Posterior cingulate gyrus (tissue), 11 donors: ENCODE measurements at places on chromosomes 13 and 19.

DNA sequence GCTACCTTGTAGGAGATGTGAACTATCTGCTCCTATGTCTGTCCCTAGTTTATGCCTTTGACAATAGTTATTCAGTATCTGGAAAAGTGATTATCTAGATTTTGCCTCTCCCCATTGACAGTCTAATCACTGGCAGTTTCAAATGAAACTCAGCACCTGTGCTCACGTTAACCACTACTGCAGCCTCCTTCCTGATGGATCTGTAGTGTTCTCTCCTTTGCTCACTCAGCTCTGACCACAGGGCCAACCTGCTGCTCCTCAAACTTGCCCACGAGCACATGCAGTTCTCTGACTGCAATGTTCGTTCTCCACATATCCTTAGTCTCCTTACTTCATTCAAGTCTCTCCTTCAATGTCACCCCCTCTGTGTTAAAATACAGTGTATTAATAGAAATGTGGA, 230.1 kb downstream of the NHLRC3 start:
- no peak for DNase-seq

DNA sequence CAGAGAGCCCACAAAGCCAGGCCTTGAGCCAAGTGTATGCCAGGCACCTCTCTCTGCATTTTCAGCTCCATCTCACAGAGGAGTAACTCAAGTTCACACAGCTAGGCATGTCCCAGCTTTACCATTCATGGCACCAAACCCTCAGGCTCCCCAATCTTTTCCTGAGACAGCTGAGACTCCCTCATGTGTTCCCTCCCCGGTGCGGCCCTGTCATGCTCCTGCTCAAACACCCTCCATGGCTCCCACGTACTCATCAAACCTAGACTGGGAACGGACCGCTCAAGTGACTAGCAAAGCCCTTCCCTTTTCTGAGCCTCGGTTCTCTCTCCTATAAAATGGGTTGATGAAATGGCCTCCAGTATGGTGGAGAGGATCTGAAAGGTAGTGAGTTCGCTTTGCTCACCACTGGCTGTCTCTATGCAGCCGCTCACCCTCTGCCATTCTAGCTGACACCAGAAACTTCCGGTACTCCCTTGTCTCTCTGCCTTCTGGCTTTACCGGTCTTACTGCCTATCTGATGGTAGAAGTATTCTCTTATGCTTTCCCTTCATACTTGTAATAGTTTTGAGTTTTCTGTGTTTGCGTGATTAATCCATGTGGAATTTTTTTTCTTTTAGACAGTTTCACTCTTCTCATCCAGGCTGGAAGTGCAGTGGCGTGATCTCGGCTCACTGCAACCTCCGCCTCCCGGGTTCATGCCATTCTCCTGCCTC, 7.8 kb upstream of the SLC44A2 start:
- no peak for DNase-seq

GRCh38 chr13:78675112-78675511, 16.2 kb upstream of the OBI1 start:
- DNase-seq: no peak

GRCh38 chr19:7478173-7478842, 10.5 kb downstream of the PEX11G start:
- no peak for DNase-seq

- DNase-seq: no peak
Measured at GRCh38 chr19:56383826-56384605, 9.3 kb downstream of the ZNF582 start.

GRCh38 chr13:110699148-110700145, 6.5 kb downstream of the CARS2 start:
- DNase-seq: no peak

GRCh38 chr13:48231080-48231479, 1.9 kb upstream of the ITM2B start:
- DNase-seq: no peak

GRCh38 chr19:5050905-5051304, 82.0 kb downstream of the KDM4B start:
- no peak for DNase-seq

DNA sequence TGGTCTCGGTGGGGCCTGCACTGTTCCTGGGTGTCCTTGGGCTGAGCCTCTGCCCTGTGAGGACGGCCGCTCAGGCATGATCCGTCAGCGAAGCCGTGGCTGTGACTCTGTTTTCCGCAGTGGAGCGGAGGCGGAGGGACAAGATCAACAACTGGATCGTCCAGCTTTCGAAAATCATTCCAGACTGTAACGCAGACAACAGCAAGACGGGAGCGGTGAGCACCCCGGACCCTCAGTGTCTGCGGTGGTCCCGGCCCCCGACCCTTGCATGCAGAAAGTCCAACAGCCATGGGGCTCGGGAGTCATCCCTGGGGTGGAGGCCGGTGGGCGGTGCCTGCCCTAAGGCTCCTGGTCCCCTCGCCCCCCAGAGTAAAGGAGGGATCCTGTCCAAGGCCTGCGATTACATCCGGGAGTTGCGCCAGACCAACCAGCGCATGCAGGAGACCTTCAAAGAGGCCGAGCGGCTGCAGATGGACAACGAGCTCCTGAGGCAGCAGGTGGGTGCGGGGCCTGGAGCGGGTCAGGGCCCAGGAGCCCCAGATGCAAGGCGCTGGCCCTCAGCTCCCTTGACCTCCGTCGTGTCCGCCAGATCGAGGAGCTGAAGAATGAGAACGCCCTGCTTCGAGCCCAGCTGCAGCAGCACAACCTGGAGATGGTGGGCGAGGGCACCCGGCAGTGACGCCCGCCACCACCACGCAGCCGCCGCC, 3.6 kb upstream of the HAMP start:
- no peak for DNase-seq

DNA sequence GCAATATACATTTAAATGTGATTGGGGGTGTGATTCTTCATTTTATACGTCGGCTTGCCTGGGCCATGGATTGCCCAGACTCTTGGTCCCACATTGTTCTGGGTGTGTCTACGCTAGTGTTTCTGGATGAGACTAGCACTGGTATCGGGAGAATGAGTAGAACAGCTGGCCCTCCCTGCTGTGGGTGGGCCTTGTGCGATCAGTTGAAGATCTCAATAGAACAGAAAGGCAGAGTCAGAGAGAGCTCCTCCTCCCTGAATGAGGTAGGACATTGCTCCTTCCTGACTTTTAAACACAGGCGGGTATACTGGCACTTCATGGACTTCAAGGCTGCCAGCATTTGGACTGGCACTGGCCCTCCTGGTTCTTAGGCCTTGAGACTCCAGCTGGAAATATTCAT, 603.0 kb downstream of the LIG4 start:
- no peak for DNase-seq

DNA sequence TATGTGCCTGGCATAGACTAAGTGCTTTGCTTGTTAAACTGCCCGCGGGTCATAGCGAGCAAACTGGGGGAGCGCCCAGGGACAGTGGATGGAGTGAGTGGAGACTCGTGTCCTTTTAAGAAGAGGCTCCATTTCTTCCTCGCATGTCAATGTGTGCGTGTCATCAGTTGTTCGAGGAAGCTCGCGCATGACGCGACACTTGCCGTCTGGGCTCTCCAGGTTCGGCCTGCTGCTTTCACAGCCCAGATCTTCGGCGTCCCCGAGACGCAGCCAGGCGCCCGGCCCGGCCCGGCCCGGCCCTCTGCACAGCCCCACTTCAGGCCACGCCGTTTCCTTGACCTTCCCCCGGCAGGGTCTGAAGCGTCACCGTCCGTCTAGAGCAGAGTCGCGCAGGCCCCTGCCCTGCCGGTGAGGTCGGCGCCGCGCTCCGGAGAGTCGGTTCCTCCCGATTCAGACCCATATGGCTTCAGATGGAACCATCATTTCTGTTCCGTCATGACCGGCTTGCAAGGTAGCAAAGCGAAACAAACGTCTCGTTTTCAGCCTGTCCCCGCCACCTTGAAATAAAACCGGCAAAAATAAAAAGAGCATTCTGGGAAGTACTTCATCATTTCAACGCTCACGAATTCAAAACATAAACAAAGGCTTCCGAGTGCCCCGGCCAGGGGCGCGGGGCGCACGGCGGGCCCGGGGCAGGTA, 599 bp upstream of the ARHGEF7 start:
- DNase-seq: peak; percentile 40

- DNase-seq: no peak
Measured at GRCh38 chr13:66618702-66619101, 611.4 kb downstream of the PCDH9 start.

- DNase-seq: no peak
Measured at GRCh38 chr13:21371011-21371410, 88.1 kb downstream of the ZDHHC20 start.

- no peak for DNase-seq
Measured at GRCh38 chr19:661427-662196, 1.4 kb downstream of the RNF126 start.

- DNase-seq: no peak
Measured at GRCh38 chr19:16599655-16600346, 27.6 kb upstream of the SLC35E1 start.

- DNase-seq: no peak
Measured at GRCh38 chr13:98622931-98623331, 46.0 kb upstream of the STK24 start.

DNA sequence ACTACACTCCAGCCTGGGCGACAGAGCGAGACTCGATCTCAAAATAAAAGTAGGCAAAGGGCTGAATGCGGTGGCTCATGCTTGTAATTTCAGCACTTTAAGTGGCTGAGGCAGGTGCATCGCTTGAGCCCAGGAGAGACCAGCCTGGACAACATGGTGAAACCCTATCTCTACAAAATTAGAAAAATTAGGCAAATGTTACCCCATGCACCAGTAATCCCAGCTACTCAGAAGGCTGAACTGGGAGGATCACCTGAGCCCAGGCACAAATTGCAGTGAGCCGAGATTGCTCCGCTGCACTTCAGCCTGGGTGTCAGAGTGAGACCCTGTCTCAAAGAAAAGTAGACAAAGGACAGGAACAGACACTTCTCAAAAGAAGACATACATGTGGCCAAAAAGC, 9.9 kb upstream of the LGALS13 start:
- DNase-seq: no peak

DNA sequence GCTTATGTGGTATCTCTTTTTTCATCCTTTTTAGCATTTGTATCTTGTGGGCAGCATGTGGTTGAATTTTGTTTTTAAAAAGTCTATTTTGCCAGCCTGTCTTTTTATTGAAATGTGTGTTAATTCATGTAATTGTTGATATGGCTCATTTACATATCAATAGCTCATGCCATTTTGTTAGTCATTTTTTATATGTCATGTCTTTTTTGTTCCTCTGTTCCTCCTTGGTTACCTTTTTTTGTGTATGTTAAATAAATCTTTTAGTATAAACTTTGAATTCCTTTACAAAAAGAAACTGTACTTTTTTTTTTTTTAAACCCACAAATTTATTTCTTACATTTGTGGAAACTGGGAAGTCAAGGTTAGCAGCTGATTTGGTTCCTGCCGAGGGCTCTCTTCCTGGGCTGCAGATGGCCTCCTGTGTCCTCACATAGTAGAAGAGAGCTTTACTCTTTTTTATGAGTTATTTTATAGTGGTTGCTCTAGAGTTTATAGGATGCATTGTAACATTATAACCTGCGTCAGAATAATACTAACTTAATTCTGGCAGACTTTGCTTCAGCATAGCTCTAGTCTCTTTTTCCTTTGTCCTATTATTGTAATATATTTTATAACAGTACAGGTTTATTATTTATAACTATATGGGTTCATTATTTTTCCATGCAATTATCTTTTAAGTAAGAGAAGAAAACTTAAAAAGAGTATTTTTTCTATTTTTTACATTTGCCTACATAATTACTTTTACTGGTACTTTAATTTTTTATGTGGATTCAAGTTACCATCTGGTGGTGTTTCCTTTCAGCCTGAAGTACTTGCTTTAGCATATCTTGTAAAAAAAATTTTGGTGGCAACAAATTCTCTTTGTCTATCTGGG, 86.3 kb downstream of the URI1 start:
- DNase-seq: no peak

DNA sequence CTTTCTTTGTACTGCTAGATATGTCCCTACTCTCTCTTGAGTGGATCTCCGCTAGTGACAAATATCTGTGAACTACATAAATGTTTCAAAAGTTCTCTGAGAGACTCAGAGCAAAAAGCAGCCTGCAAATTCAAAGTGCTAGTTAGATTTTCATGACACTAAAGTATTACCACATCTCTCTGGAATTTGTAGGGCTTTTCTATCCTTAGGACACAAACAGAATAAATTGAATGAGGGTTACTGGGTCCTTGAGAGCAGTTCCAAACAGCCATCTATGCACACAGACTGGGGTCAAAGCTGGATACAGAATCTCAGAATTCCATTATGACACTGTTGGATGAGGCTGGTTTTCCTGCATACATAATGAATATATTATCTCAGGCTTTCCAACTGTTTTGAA, 953.2 kb downstream of the DIAPH3 start:
- no peak for DNase-seq

DNA sequence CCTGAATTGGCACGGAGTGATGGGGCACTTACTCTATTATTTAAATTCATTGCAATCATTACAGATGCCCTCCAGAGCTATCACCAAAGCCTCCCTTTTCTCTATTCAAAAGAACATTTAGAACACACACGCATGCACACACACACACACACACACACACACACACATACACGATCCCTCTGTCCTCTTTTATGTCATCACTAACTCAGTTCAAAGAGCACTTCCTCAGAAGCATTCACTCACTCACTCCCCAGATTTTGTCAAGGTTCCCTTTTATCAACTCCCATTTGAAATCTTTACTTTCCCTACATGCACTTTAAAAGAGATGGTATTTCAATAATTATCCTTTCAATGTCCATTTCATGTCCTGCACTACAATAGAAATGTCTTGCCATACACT, 22.4 kb upstream of the IGFL4 start:
- DNase-seq: no peak

GRCh38 chr19:43564800-43565199, 10.5 kb downstream of the XRCC1 start:
- DNase-seq: peak; percentile 39
